ENCODE measurements at places on chromosomes 2 and 18. TPM values are rescaled to one million over a fixed set of nuclear protein-coding genes. Genes with fewer than 3 reads are reported as not detected.
A peak's percentile ranks its signal among the peaks of the same experiment; 100 is the strongest.

GRCh38 chr2:150167711-150168110 is 319.8 kb downstream of the RND3 start:
- no peak for DNase-seq

CDH2 gene
- total RNA-seq, result 126 TPM

DNA sequence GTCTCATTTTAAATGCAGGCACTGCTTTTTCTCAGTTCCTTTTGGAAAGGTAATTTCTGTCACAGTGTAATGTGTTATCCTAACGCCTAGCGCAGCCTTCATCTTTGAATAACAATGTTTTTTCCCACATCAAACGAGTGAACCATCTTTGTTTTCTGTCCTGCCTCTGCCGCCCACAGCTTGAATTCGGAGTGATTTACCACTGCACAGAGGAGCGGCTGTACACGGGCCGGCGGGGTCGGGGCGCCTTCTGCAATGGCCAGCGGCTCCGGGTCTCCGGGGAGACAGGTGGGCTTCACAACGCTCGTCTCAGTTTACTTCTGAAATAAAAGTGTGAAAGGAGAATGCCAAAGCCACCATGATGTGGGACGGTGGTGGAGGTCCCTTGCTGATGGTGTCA is 32.8 kb downstream of the IMPA2 start:
- DNase-seq, result no peak

GRCh38 chr2:62313449-62314227 is 117.7 kb downstream of the B3GNT2 start:
- no peak for DNase-seq

- no peak for DNase-seq
Measured at GRCh38 chr2:43513216-43513615, 82.6 kb downstream of the THADA start.

DNA sequence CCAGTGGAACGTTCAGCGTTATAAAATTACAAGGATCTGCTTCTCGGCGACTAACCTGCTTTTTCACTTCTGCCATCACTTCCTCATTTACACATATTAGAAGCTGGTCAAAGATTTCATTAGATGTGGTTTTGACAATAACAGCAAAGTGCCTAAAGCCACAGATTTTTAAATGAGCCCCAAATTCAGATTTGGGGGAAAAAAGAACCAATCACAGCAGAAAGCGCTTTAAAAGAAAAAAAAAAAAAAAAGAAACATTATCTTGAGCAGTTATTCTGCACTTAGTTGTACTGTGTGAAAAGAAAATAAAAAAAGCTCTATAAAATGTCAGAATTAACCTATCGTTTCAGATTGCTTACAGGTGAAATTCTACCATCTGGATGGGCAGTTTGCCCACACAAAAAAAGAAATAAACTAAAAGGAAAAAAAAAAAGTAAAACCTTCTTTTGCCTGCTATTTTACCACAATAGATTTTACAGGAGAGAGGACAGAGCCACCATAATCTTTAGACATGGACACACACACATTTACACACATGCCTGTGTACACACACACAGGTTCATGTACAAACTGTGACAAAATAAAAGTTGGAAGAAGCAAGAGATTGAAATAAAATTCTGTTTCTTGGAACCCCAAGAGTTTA is 167.2 kb downstream of the TCF4 start:
- no peak for DNase-seq

DNA sequence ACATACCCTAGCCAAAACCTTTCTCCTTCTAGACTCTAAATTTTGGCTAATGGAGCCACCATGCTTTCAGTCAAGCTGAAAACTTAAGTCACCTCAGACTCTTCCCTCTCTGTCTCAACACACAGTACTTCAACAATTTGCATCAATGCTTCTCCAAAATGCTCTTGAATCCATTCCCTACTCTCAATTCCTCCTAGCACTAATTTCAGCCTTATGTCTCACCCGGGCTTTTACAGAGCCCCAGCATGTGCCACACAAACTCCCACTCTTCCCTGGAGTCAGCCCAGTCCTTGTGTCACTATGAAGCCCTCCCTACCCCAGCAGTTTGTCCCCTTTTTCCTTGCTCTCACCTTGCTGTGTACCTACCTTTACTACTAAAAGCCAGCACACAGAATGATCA is 38.7 kb downstream of the AAK1 start:
- no peak for DNase-seq

COPS7B gene
- 30.6 TPM for total RNA-seq

DNA sequence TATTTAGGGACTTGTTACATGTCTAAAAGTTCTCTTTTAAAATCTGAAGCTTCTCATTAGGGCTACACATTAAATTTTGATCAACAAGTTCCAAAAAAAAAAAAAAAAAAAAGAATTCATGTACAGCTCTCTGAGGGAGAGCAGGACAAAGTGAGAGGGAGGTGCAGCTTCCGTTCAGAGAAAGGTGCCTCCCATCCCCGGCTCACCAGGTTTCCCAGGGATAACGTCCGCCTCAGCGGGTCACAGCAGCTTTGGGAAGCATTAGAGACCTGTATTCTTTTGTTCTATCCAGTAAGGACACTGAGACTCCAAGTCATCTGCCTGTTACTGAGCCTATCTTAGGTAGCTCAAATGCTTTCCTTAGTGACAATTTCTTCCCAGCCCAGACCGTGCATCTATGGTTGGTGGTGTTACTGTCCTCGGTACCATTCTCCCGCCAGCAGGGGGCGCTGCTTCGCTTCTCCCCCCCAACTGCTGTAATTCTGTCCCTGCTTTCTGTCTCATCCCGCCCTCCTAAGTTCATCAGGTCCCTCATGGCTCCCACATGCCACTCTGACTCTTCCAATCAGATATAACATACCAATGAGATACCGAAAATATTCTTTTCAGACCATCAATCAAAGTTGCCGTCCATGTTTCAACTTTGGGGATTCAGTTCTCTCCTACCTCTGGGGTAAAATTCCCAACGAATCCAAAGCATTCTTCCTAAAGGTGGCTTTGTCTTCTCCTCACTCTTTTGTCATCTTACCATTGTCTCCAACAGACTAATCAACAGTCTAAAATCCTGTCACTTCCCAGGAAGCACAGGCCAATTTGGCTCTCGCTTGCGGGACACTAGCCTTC is 466.5 kb downstream of the METTL4 start:
- peak; percentile 59 for DNase-seq

- DNase-seq, result no peak
Measured at GRCh38 chr18:58699551-58699950, 28.3 kb downstream of the MALT1 start.

GRCh38 chr2:12819721-12820120 is 103.0 kb downstream of the TRIB2 start:
- no peak for DNase-seq

DNA sequence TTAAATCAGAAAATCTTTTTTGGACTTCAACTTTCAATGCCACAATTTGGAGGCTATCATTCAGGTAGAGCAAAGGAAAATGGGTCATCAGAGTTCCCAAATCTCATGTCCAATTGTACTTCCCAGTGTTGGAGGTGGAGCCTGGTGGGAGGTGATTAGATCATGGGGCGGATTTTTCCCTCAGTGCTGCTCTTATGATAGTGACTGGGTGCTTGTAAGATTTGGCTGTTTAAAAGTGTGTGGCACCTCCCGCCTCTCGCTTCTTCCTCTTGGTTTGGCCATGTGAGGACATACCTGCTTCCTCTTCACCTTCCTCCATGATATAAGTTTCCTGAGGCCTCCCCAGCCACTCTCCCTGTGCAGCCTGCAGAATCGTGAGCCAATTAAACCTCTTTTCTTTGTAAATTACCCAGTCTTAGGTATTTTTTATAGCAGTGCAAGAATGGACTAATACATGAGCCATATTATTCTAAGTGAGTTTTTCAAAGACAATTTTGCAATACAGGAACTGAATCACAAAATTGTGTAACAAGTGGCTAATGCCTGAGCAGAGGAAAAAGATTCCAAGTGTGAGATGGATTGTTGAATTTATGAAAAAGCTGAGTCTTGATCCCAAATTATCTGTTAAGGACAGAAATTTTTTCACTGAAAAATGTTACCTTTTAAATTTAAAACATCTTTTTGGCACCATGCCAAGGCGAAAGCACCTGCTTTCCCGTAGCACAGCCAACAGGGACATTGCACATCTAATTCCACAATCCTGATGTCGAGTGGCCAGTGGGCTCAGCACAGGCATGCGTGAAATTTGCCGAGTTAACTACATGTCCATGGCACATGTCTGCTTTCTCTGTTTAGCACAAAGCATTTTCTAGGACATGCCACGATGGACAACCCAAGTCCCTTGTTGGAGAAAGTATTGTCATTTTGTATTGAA is 150.9 kb downstream of the COL6A3 start:
- no peak for DNase-seq

DNA sequence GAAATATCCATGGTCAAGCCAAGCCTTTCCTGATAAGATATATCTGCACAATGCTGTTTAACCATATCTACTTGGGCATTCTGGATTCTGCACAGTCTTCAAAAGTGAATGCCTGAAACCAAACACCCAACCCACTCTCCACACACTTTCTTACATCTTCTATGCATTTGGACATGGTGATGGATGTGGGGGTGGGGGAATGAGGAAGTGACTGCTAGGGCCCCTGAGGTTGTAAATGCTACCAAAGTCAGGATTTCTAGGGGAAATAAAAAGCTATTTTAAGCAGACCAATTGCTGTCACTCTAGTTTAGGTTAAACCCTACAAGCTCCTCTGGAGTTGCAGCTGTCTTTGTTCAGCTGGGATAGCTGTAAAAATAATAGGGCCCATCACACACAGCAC is 26.7 kb upstream of the TGFA start:
- DNase-seq, result no peak

DNA sequence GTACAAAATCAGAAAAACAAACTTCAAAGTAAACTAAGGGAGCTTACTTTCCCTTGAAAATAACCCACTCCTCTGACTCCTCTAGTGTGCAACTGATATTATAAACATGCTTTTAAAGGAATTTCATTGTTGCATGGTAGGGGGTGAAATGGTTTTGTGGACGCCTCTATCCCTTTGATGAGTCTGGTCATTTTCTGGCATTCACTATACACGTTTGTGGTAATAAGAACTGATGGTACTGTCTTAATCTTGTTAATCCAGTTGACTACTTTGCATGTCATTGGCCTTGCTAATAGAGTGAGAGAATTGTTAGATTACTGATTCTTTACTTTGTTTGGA is 2.8 kb downstream of the INSIG2 start:
- no peak for DNase-seq

DNA sequence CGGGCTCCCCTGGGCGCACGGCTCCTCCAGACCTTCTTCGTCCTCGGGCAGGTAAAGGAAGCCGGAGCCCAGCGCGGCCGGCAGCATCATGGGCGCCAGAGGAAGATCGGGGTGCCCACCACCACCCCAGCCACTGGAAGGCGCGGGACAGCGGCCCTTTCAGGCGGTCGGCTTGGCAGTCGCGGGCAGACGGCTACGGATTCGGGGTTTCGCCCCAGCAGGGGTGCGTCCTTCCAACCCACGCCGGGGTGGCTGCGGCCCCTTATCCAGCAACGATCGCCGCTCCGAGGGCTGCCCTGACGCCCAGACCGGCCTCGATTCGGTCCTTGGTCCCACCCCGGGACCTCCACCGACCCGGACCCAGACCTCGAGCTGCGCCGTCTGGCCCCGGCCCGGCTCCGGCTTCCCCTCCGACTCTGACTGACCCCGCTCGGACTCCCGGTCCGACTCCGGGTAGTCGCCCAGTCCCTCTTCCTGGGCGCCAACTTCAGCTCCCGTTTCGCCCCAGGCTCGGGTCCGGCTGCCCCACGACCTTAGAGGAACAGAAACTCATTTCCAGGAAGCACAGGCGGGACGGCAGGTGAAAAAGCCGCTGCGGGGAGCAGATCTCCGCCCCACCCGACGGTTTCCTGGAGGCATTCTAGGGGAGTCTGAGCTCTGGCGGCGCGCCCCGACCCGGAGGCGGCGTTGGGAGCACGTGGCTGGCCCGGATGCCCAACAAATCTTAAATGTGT is 30.2 kb upstream of the SSB start:
- peak; percentile 24 for DNase-seq

CDH20 gene
- total RNA-seq, result 0.28 TPM

DNA sequence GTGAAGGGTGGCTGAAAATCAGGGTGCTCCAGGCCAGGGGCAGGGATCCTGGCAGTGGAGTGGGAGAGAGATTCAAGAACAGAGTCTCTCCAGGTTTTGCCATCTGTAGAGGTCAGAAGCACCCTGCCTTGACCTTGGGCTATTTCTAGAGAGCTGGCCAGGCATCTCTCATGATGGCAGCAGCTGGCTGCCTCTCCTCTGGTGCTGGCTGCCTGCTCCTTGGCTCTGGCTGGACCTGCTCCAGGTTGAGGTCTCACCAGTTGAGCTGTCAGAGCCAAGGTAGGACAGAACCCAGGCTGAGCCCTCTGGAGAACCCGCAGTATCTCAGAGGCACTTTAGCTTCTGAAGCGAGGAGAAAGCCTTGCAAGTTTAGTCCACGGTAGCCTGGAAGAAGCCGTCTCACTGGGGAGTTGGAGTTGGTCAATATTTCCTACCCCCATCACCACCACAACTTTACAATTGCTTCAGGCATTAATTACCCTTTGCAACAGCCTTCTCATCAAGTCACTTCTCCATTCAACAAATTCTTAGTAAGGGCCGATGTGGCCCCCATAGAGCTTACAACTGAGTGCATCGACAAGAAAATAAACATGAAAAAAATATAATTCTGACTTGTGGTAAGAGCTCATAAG is 25.6 kb downstream of the GNLY start:
- no peak for DNase-seq

GRCh38 chr2:18584608-18584954 is 4.8 kb downstream of the NT5C1B start:
- DNase-seq, result no peak

DNA sequence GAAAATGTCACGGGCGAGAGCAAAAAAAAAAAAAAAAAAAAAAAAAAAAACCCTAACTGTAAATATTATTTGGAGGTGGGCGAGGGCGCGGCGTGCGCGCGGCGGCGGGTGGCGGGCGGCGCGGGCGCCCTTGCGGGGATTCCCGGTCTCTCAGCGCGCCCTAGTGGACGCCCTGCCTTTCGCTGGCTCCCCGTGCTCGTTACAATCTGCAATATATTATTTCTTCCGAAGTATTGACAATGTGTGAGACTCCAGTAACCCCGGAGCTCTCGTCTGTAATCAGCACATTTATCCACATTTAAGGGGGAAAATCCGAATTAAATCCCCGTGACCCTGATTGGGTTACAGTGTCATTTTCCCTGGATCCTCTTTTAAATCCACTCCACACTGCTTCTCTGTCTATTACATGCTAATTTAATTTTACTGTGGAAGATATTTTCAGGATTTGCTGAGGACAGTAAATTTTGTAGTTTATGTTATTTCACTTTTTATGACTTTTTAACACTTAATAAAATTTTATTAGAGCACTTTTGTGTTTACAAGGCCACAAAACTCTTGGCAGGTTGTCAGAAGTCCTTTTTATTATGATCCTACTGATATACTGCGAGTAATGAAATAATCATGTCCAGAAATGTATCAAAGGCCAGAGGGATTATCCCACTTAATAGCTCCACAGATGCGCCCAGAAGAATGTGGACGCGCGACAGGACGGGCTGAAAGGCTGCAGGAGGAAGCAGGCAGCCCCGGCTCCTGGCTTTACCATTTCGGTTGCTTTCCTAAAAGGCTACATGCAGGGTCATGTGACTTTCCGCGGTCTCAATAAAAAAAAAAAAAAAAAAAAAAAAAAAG is 369.1 kb downstream of the MTX2 start:
- DNase-seq, result peak; percentile 73

All from adrenal gland (tissue), 19 donors.